ENCODE measurements at places on chromosomes 13 and 19.

DNA sequence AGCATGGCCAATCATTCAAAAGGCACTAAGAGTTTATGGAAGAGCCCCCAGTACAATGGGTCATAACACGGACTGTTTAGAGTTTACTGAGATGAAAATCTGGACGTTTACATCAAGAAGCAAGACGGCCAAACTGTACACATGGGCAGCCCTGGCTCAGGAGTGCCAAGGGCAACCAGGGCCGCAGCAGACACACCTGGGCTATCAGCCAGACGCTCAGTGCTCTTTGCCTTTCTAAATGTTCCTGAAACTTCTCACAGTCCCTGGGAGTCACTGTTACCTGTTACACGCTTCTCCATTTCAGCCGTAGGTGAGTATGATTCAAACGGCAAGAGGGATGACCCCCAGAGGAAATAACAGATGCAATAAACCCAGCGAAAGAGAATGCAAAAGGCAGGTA is 64.5 kb downstream of the ABCC4 start:
- no peak for DNase-seq

DNA sequence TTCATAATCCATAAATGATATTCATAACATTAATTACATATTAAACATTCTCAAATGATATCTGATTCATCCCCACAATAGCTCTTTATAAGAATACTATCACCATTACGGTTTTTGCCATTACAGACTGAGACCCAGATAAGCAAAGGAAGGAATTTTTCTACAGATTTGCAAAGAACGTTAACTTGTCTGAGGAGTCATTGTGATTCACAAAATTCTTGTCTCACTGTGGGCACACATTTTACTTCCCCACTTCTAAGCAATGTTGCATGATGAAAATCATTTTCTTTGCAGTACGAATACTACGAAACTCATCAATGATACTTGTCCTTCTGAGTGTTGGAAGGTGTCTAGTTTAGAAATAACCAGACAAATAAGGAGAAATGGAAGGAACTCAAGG is 70.1 kb downstream of the NALCN start:
- DNase-seq: no peak

DNA sequence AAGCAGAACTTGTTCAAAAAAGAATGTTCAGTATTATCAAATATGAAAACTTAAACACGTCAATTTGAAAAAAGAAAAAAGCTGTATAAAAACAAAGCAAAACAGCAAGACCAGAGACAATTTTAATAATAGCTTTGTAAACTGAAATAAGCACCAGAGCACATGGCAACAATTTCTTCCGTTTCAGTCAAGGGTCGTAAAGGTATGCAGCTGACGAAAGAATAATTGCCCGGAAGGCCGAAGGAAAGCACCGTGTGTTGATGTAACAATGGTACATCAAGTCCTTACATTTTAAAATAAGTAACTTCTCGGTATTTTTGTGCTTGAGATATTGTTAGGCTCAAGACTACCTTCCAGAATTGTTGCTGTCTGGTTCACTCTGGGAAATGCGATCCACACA is 1.7 kb downstream of the PROSER1 start:
- DNase-seq: peak; percentile 49

GRCh38 chr13:112940236-112940635 is 28.8 kb upstream of the MCF2L start:
- no peak for DNase-seq

DNA sequence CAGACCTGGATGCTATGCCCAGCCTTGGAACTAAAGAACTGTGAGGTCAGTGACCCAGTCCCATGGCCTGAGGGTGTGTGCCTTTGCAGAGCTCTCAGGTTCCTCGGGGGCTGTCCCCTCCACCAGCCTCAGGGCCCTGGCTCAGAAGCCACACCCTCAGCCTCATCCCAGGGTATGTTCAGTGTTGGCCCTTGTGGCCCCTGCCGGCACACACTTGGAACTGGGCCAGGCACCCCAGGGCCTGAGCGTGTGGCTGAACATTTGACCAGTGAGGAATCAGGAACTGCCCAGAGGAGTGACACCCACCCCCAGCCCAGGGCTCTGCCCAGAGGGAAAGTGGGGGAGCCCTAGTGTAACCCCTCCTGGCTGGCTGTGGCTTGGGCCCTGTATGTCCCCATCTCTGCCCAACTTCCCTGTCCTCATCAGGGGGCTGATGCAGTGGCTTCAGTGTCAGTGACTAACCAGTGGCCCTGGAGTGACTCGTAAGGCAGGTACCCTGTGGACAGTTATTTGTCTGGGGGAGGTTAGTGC is 10.0 kb downstream of the NKPD1 start:
- DNase-seq: no peak

GRCh38 chr13:71806886-71807285 is 60.1 kb downstream of the DACH1 start:
- DNase-seq: no peak

GRCh38 chr13:56893843-56894242 is 246.9 kb upstream of the PRR20A start:
- DNase-seq: no peak

GRCh38 chr19:8392017-8392591 is 1.9 kb downstream of the RAB11B start:
- DNase-seq: no peak

DNA sequence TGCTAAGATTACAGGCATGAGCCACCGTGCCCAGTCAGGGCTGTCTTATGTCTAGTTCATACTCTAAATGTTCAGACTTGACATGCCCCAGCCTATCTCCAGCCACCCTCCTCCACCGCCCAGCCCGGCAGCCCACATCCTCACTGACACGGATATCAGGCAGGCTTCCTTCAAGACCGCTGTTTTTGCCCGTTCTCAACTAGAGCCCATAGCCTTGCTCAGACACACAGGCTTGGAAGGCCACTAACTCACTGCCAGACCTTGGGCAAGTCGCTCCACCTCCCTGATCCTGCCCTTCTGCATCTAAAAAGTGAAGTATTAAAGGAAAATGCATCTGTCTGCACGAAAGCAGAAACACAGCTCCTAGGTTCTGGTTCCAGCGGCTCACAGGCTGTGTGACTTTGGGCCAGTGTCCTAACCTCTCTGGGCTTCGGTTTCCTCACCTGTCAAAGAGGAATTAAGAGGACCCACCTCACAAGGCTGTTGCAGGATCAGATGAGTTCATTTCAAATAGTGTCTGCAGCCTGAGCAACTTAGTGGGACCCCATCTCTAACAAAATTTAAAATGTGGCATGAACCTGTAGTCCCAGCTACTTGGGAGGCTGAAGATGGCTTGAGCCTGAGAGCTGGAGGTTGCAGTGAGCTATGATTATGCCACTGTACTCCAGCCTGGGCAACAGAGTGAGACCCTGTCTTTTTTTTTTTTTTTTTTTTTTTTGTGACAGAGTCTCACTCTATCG is 14.5 kb upstream of the CERS4 start:
- no peak for DNase-seq

DNA sequence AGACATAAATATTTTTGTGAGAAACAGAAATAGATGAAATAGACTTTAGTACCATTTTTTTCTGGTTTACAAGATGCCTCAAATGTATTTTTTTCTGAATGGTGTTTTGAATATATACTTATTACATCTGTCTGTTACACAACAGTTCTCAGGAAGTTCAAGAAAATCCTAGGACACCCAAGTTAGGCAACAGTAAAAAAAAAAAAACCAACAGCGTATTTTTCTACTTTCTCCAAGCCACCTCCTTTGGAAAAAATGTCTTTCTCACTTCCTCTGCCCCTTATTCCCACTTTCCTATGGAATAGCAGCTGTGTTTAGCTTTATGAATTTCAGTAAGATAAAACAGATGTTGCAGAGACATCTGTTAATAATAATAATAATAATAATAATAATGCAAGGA is 489.6 kb upstream of the KLF12 start:
- no peak for DNase-seq

- DNase-seq: no peak
Measured at GRCh38 chr19:18191640-18192062, 1.4 kb upstream of the MPV17L2 start.

DNA sequence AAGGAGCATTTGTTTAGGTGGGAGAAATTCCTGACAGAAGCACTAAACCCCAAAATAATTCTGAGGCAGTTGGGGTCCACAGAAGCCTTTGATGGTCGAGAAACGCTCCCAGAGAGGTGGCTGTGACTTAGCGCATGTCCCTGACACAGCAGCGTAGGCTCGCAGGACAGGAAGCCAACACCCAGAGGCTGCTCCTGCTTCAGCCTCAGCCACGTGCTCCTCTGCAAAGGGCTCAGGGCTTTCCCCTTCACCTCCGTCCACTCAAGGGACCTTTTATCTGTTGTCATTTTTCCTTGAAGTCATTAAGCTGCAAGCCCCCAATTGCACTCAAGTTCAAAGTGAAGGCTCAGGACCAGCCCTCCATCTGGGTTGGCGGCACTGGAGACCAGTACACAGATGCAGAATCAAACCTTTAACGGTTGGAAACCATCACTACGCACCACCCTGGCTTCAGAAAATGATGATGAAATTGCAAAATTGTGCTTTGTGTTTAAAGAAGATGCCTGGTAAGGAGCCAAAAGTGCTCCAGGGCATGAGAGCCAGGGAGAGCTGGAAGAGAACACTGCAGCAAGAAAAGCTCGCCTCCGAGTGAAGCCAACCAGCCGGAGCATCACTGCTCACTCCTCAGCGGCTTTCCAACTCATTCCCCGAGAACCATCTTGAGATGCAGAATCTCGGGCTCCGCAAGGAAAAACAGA is 219.6 kb downstream of the RAP2A start:
- no peak for DNase-seq

DNA sequence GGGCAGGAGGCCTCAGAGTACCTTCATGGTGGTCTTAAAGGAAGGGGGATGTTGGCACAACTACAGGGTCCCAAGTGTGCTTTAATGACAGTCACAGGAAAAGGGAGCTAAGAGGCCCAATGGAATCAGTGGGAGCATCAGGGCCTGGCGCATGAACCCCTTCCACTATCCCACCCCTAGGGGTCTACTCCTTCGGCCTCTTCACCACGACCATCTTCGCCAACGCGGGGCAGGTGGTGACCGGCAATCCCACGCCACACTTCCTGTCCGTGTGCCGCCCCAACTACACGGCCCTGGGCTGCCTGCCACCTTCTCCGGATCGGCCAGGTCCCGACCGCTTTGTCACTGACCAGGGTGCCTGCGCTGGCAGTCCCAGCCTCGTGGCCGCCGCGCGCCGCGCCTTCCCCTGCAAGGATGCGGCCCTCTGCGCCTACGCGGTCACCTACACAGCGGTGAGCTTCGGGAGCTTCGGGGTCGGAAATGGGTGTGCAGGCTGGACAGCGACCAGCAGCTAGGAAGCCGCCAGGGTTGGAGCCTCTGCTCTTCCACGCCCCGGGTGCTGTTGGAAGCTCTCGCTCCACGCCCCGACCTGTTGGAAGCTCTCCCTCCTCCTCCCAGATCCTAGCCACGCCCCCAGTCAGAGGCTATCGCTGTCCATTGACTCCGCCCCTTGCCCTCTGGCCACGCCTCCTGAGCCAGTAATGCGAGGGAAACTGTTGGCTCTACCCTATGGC is 6.0 kb downstream of the PLPPR2 start:
- no peak for DNase-seq

DNA sequence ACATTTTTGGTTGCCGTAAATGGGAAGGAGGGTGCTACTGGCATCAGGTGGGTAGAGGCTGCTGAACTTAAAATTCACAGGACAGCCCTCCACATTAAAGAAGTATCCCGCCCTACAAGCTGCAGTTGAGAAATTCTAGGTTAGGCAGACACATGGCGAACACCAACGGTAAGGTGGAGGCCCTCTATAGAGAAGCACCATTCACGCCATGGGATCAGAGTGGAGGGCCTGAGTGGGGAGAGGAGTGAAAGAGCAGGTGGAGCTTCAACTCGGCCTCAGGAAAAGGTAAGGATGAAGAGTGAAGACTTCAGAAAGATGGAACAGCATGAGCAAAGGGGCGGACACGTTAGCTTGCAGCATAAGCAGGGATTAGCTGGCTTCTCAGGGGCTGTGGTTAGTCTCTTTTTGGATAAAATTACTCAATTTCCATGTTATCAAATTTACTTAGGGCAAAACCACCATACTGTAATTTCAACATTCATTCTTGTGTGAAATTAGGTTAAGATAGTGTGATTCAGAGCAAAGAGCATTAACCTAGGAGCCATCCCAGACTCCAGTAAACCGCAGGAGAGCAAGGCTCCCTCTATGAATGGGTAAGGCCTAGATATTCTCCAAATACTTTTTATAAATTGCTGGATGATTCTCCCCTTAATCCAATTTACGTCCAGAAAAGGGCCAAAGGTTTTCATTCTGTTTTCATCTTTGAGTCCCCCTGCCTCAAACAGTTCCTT is 1.2 kb downstream of the EEF1AKMT1 start:
- DNase-seq: no peak

- DNase-seq: no peak
Measured at GRCh38 chr13:52033039-52033438, 8.5 kb downstream of the UTP14C start.

- DNase-seq: peak; percentile 24
Measured at GRCh38 chr19:18543814-18544475, 572 bp upstream of the FKBP8 start.

DNA sequence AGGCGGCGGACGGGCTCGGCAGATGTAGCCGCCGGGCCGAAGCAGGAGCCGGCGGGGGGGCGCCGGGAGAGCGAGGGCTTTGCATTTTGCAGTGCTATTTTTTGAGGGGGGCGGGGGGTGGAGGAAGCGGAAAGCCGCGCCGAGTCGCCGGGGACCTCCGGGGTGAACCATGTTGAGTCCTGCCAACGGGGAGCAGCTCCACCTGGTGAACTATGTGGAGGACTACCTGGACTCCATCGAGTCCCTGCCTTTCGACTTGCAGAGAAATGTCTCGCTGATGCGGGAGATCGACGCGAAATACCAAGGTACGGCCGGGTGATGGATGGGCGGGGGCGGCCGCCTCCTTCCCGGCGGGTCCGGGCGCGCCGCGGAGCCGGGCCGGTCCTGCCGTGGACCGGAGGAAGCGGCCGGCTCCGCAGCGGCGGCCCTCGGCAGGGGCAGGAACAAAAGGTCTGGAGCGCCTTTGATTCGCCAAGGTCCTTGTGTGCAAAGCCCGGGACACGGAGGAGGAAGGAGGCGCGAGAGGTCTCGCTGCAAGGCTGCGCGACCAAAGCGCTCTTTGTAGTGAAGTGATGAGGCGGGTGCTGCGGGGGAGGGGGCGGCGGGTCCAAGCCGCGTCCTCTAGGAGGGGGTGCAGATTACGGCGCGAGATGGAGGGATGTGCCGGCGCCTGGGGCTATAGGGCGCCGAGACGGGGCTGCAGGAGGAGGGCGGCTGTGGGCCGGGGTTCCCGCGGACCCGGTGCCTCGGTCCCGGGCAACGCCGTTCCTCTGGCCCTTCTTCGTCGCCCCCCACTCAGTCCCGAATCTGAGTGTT is 689 bp downstream of the ING1 start:
- DNase-seq: peak; percentile 22

DNA sequence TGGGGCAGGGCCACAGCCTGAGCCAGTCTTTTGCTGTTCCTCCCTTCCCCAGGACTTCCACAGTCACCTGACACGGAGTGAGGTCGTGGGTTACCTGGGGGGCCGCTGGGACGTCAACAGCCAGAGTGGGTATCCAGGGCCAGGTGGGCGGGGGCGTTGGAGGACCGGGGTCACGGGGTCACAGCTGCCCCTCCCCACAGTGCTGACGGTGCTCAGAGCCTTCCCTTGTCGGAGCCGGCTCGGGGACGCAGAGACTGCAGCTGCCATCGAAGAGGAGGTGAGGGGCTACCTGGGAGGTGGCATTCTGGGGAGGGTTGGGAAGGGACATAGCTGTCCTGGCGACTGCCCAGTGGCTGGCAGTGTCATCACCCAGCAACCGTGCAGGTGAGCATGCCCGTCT is 11.5 kb downstream of the MPND start:
- DNase-seq: no peak

Data from NCI-H526 treated with DMSO at 0.1 percent for 48 hours (cell line).